ENCODE measurements at places on chromosomes 5 and 9.

DNA sequence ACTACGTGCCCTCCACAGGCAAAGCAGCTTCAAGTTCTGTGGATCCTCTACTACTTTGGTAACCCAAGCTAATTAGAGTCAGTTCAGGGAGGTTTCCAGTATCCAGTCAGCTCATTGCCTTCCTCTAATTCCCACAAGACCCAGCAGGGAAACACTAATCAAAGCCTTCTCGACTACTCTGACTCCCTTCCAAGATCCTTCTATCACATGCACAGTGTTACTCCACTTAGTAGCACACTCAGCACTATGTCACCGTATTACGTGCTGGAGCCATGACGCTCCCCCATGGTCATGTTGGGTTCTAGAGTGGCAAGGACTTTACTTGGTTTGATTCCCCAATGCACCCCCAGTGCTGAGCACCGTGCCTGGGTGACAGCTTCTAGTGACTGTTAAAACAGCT, 53.0 kb downstream of the DCP2 start:
- no peak for DNase-seq

DNA sequence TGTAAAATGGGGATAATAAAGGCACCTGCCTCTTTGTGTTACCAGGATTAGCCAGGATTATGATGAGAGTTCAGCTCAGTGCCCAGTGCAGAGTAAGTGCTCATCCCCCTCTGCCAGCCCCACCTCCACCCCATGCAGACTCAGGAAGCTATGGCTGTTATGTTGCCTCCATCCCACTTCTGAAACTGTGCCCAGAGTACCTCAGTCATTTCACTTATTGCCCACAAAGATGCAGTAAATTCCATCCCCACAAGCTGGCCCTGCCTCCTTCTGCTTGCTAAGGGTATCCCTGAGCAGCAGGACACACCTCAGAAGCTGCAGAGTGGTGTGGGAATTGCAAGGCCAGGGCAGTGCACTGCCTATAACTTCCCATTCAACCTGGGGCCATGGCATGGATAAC, 415.1 kb downstream of the SPOCK1 start:
- no peak for DNase-seq

DNA sequence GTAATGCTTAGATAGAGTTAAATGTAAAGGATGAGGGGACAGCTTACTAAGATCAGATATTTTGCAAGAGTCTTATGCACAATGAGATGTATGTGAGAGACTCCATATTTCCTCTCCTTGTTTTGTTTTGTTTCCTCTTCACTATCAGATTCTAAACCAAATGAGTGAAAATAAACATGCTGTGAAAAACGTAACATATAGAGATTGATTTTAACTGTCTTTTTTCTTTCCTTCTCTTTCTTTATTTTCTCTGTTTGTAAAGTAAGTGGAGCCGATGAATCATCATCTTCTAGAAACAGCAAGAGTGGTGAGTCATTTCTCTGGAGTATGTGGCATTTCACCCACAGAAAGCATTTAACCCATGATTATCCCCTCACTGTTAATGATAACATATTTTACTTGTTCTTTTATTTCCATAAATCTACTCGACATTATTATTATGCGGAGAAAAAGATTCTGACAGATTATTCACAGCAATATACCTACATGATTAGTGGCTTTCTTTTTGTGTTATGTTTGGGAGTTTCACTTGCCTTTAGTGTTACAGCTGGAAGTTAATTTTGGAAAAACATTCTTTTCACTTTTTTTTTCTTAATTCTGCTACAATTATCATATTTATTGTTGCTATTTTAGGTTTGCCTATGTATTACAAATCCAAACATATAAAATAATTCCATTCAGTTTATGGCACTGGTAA, 2.1 kb upstream of the ANXA1 start:
- DNase-seq = no peak

DNA sequence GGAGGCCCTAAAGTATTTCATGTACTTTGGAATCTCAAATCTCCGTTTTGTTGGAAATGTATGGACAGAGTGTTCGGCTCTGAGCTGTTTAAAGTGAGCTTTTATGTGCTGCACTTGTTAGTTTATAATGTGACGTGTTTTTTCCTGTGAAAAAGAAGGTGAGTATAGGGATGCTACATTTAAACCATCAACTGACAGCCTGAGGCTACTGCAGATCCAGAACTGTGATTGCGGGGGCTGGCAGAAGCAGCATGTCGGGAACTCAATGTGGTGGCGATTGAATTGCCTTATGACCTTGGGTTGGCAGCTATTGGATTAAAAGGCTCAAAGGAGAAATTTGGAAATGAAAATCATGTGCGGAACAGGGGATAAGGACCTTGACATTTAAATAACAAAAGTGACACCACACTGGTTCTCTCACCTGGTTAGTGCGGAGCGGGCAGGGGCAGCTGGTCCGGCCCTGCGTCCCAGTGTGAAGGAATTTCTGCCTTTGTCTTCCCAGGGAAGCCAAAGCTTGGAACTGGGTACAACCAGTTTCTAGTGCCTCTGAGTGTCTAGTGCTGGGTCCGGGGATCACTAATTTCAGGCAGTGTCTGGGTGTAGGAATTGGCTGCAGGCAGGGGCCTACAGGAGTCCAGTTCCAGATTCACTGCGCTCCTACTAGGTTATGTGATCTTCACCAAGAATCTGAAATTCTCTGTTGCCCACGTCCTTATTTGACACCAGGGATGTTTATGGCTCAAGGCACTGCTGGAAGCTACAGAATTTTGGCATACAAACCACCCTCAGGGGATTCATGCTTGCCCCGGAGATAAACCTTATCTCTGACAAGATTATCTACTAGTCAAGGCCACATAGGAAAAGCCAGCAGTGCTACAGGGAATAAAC, 120.7 kb upstream of the ERCC6L2 start:
- no peak for DNase-seq

DNA sequence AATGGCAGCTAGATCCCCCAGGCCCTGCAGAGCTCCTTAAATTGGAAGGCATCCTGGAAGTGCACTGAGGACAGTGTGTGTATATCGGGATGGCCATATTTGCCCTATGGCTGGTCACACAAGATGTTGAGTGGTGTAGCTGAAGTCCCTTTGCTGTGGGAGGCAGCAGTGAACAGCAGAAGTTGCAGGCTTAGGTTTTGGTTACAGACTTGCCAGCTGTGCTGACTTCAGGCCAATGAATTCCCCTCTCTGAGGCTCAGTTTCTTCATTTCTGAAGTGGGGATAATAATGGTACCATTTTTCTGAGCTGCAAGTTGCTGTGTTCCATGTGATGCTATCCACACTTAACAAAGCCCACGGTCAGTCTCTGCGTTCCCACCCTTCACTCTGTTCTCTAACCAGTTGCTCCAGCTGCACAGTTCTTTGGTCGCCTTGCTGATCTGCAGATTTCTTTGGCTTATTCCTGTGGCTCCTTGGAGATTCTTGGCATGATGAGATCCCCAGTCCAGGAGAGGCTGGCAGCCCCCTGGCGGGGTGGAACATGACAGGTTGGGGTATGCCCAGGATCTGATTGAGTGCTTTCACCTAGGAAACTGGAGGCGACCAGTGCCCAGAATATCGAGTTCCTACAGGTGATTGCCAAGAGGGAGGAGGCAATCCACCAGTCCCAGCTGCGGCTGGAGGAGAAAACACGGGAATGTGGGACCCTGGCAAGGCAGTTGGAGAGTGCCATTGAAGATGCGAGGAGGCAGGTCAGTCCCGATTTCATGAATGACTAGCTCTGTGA, 6.5 kb upstream of the GLE1 start:
- no peak for DNase-seq

- DNase-seq = no peak
Measured at GRCh38 chr5:77366717-77367500, 125.2 kb downstream of the WDR41 start.

- DNase-seq = no peak
Measured at GRCh38 chr5:135487037-135487395, 34.9 kb upstream of the TIFAB start.

DNA sequence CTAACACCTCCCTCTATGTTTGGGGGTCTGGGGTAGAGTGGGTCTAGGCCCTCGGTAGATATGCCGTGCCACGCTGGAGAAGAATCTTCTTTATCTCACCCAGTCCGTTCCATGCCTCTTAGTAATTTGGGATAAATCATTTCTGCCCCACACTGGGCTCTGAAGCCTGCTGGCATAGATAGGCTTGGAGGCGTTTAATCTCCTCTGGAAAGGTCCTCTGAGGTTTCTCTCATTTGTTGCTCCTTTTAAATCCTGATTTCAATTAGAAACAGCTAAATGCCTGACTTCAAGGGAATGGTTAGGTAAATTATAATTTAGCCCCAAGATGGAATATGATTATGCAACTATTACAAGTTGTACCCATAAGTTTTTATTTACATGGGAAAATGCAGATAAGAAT, 57.8 kb upstream of the AKNA start:
- DNase-seq = no peak

GRCh38 chr5:6684075-6684474, 29.2 kb upstream of the TENT4A start:
- no peak for DNase-seq

- no peak for DNase-seq
Measured at GRCh38 chr5:111227801-111228200, 3.6 kb downstream of the CAMK4 start.

DNA sequence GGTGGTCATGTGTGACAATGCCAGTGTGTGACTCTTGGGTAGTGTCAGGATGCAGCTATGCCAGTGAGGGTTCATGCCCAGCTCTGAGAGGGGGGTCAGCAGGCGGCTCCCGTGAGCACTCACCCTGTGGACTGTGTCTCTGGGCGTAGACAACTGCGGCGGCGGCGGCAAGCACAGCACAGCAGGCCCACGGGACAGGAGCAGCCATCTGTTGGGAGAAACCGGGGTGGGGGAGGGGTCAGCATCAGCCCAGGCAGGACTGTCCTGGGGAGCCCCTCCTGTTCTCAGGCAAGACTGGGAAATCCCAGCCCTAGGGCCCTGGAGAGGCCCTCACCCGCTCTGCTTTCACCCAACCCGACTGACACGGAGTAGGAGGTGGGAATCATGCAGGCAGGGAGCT, 20.8 kb downstream of the CNTFR start:
- no peak for DNase-seq

DNA sequence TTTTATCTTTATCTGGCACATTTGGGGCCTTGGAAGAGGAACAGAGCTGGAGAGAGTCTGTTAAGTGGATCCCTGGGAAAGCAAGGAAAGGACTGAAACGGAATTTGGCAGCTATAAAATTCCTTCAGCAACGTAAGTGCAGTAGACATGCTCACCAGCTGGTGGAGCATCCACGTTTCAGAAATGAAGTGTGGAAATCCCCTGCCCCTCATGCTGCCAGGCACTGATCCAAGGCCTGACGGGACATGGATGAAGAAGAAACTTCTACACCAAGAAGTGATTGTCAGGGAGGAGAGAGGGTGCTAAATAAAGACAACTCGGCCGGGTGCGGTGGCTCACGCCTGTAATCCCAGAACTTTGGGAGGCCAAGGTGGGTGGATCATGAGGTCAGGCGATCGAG, 209.3 kb downstream of the ROR2 start:
- no peak for DNase-seq

- no peak for DNase-seq
Measured at GRCh38 chr9:120914953-120915352, 11.6 kb downstream of the TRAF1 start.

Data from activated T-cell treated with anti-CD3 and anti-CD28 coated beads for 24 hours (primary cell).